ENCODE measurements at places on chromosomes 2 and 18.

DNA sequence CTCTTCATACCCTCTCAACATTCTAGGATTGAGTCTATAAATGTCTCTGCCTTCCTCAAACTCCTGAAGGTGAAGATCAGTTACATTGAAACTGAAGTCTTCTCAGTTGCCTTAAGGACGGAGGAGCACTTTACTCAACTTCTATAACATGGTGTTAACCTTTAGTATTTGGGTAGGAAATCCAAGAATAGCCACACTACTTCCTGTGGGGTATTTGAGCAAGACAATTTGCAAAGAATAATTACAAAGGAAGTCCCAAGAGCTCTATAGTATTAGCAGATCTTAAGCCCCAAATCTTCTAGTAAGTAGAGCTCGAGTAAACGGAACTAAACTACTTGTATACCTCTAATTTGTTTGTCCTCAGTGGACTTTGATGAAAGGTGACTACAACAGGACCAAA is 80.9 kb downstream of the SP100 start:
- DNase-seq, result no peak

GRCh38 chr18:76099931-76100457 is 395.0 kb downstream of the ZNF516 start:
- no peak for DNase-seq

GRCh38 chr2:25479761-25480160 is 138.0 kb upstream of the DNMT3A start:
- DNase-seq, result no peak

DNA sequence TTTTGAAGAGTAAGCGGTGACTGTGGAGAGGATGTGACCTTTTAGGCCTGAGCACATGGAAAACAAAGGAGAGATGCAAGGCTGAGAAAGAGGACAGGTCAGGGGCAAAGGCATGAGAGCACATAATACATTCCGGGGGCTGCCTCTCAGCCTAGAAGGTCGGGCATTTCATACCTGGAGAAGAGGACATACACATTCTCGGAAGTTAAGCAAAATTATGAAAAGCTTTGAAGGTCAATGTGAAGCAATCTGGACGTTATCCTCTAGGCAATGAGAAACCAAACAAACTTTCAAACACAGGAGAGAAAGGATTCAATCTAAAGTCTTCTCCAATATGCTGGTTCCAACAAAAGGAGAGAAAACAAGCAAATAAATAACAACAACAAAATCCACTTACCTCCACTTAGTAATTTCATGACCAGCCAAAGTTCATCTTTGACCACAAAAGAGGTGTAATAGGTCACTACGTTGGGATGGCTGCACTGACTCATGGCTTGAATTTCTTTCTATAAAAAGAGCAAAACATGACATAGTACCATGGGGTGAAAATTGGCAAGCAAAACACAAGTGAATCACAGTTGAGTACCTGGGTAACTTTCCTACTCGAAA is 80.4 kb downstream of the STK39 start:
- DNase-seq, result no peak

DNA sequence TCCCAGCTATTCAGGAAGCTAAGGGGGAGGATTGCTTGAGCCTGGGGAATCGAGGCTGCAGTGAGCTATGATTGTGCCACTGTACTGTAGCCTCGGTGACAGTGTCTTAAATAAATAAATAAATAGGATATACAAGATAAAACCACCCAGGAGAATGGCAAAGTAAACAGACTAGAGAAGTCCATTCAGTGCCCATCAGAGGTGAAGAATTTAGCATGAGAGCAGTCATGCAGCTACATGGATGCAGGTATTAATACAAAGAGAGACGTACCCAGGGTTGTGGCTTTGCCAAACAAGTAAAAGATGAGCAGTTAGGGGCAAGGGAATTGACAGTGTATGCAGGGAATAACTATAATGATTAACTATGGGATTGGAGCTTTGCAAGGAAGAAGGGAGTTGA is 8.1 kb downstream of the STPG4 start:
- DNase-seq, result no peak
